ENCODE measurements at places on chromosomes 5 and 9.

DNA sequence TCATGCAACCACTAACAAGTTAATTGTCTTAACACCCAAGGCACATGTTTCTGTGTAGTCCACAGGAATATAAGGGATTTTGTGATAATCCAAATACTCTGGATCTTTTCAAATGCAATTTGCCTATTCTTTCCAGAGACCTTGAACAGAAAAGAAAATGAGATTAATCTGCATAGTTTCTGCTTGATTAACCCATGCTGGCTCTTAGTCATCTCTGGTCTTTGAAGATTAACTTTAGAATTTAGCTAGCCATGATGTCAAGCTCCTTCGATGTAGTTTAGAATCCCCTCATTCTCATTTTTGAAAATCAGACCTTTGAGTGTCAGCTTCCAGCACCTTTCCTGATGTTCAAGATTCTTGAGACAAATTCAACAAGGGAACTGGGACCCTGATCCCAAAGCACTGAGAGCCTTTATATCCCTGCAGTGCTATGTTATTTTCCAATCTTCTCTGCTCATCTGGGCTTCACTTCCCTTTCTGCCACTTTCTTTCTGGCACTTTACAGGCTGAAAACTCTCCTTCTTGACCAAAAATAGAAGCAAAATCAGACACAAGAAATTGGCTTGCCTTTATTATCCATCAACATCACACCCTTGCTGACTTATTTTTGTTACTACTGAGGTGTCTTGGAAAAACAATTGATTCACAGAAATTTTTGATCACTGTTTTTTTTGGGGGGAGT is 155.5 kb downstream of the PALM2AKAP2 start:
- no peak for DNase-seq

GRCh38 chr9:119334745-119335144 is 34.5 kb downstream of the BRINP1 start:
- DNase-seq: no peak

DNA sequence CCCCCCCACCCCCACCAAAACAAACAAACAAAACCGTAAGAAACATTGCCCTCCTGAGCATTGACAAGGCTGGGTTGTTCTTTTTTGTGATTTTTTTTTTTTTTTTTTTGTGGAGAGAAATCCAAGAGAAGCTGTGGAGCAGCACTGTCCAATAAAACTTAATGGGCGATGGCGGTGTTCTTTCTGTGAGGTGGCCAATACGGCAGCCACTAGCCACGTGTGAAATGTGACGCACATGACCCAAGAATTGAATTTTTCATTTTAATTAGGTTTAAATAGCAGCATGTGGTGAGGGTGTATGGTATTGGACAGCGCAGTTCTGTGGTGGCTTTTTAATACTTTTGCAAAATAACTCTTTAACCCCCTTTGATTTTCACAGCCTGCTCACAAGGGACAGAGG is 251.1 kb downstream of the PDZD2 start:
- no peak for DNase-seq

DNA sequence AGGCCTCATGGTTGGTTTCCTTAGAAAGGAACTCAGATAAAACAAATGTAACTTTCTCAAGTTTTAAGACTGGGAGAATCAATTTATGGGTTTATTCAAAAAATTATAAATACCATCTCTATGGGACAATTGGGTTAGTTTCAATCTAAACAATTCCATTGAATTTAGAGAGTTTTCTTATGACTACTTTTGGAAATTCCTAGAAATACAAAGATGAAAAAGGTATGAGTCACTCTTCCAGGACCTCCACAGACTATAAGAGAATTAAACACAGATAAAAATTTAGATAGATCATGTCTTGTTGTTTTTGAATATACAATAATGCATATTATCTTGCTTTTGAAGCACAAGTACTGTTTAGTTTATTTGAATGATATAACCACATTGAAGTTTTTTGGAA is 188.7 kb downstream of the CHSY3 start:
- no peak for DNase-seq

DNA sequence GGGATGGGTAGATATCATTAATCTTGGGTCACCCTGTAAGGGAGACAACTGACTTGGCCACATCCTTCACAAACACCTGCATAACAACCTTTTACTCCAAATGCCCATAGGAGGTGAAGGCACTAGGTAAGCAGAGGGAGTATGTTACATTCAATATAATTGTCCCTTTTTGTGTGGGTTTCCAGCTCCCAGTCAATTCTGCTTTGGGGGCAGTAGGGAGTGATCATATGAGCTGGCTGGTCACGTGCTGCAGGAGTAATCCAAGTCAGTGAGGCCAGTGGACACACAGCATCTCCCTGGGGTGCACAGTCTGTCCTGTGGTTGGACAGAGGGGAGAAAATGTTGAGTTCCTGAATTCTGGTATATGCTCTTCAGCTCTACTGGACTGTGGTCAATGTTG is 1.2 kb upstream of the AGXT2 start:
- DNase-seq: no peak

DNA sequence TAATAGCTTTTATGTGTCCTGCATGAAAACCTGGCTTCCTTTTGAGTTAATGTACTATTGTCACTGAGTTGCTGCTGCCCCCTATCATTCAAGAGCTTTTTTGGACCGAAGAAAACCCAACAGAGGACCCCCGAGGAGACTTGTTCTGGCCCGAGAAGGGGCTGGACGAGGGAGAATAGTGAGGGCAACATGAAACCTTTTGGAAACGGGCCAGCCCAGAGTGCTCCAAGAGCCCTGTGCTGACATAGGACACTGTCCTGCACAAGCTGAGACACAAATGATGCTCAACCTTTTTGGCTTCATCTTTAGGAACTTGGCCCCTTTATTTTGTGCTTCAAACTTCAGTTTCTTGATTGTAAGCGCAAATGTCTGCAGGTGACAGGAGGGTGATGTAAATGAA is 4.0 kb upstream of the GADD45G start:
- no peak for DNase-seq

DNA sequence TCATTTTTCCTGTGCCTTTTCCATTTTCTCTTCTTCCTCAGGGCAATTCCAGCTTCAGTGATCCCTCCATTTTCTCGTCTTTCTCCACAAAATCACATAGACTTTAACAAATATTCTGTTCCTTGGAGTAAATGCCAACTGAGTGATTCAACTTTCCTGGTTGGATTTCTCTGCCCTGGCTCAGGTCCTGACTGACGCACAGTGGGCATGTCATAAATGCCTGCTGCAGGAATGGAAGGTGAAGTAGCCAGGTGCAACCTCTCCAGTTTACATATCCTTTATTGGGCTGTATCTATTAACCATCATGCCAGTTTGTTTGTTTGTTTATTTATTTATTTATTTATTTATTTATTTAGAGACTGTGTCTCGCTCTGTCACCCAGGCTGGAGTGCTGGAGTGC is 95.1 kb downstream of the MEF2C start:
- DNase-seq: no peak

- no peak for DNase-seq
These were observed 13.5 kb downstream of the RABGAP1 start for GRCh38 chr9:122954253-122954691.

DNA sequence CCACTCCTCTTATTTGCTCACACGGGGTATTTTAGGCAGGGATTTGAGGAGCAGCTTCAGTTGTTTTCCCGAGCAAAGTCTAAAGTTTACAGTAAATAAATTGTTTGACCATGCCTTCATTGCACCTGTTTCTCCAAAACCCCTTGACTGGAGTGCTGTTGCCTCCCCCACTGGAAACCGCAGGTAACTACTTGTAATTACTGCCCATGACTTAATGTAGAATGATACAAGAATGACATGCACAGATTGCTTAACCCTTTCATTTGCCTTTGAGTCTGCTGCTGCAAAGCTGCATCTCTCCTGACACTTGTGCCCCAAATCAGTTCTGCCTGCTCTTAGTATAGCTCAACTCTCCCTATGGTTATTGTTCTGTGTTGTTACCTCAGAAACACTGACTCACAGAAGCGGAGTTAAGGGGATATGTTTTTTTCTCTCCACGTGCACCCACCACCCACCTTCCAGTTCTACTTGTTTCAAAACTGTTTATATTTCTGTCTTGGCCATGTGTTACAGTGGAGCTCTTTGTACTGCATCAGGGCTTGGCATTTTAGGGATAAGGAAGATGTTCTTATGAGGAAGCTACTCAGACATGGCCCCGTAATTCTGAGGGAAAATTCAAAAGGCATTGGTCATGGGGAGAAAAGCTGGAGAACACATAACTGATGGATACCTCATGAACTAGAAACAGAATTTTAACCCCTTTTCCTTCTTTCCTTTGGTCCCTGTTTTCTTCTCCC is 2.3 kb downstream of the ADRB2 start:
- no peak for DNase-seq

- DNase-seq: no peak
These were observed 66.1 kb downstream of the DNAH5 start for GRCh38 chr5:13878357-13878756.

GRCh38 chr9:114359801-114360200 is 28.0 kb downstream of the AKNA start:
- DNase-seq: no peak

DNA sequence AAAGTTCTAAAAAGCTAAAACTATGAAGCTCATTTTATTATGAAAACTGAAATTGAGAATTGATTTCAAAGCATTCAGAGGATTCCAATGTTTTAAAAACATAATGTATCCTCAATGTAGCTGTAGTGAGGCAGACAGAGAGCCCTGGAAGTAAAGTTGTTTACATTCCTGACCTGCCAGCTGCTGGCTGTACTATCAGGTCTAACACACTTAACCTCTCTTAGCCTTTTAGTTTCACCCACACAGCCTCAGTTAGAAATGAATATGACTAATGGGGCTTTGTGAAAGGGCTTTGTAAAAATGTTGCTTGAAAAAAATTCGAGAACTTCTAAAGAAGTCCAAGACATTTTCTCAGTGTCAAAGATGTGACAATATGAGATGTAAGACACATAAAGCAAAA is 122.6 kb downstream of the FBXL17 start:
- no peak for DNase-seq

DNA sequence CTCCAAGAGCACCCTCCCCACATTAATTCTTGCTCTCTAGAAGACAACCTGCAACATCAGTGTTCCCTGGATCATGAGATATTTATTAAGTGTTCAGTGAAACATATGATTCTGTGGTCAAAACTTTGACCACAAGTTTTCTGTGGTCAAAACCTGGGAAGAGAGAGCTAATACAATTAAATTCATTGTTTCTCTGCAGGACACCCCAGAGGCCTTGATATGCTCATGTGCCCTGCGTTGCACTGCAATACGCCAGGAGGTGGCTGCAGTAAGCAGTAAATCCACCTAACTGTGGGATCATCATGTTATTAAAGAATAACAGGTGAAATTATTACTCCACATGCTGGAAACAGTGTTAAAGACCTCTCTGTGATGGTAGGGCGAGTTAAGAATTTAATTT is 109.3 kb upstream of the SPDL1 start:
- DNase-seq: no peak

GRCh38 chr9:31908158-31908890 is 476.1 kb upstream of the ACO1 start:
- no peak for DNase-seq

DNA sequence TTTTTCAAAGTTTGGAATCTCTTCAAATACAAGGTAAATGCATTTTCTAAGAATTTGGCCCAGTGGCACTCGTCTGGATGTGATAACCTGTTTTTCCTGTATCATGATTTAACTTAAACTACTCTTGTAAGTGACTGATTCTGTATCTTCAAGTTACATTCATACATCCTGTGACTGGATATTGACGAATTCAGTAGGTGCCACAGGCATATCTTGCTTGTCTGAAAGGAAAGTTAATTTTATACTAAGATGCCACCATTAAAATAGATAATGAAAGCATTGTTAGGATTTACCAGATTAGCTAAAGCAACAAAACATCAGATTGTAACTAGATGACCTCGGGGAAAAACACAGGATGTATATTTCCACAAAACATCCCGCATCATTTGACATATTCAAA is 175.3 kb upstream of the ZNF608 start:
- no peak for DNase-seq

DNA sequence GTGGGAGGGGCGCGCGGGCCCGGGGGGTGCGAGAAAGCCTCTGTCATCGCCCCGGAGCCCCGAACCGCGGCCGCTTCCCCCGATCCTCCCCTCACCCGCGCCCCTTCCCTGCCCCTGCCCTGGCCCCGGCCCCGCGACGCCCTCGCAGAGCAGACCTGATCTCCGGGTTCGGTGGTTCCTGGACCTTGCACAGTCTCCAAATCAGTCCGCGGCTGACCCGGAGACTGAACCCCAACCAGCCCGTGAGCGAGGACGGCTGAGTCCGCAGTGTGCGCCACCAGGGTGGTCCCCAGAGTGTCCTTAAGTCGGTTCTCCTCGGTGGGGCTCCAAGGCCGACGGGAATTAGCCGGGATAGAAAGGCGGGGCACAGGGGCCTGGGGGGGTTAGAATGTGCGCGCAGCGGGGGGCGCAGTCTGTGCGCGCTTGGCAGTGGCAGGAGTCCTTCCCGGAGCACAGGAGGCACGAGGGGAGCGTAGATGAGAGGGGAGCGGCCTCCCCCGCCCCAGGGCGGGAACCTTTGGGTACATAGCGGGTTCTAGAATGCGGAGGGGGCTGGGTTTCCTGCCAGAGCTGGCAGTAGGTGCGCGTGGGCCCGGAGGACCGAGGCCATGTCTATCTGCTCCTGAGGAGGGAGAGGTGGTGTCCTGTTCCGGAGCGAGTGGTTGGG is 779 bp downstream of the PKN3 start:
- no peak for DNase-seq

DNA sequence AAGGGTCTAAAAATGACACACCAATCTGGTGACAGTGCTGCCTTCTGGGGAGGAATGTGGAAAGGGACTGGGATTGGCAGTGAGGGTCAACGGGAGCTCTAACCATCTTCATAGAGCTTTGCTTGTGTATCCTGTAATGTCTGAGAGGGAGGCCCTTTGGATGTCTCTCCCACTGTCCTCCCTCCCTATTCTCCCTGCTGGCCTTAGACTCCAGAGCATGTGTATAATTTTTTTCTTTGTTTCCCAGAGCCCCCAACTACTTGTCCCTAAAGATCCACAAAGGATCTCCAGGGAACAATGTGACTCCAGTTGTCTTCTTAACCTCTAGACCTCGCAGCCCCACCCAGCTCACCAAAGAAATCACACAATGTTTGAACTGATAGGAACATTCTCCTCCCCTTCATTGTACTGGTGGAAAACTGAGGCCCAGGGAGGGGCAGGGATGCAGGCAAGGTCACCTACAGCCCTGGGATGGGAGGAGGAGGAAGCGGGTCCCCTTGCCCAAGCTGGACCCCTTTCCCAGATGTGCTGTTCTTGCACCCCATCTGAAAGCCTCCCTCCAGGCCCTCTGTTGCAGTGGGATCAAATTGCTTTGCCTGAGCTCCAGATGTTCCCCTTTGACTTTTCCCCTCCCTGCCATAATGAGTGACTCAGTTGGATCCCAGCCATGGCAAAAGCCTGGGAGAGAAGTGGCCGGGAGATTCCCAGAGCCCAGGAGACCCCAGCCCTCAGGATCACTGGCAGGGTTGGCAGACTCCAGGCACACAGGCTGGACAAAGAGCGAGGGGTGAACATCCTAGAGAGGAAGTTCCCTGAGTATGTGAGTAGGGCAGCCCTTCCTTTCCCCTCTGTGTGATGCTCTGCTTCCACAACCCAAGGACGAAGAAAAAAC is 21.8 kb downstream of the SPARC start:
- no peak for DNase-seq
